Activated CD4-positive, alpha-beta T cell treated with anti-CD3 and anti-CD28 coated beads, Interleukin-2, amount 10 ng/mL, durations not matched to agents 7 days and 5 days (primary cell): ENCODE measurements at places on chromosomes 11 and 22.

DNA sequence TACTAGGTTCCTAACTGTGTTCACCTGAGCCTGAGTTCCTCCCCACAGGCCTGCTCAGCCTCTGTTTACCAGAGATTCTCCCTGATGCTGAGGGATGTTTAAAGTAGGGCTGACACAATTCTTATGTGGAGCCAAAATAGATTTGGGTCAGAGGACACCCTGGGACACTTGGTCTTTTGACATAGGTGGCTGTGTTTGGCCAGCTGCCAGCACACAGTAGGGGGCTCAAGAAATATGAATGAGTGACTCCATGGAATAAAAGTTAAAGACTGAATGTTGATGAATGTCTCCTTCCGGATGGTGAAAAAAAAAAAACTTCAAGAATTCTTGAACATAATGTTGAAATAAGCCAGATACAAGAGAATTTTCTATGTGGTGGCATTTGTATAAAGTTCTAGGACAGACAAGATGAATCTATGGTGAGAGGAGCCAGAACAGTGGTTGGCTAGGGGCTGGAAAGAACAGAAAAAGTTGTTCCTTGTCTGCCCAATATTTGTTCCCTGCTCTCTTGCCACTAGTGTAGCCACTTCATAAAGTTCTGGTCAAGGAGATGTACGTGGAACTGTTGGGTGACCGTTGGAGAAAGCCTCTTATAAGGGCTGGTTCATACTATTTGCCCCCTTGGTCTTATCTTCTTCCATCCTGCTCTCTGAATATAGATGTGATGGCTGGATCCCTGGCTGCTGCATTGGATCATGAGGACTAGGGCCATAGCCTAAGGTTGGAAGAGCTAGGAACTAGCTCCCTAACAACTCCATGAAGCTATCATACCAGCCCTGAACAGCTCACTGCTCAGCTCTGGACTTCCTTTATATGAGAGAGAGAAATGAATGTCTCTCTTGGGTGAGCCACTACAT, 40.3 kb upstream of the SMTN start:
- no peak for DNase-seq

DNA sequence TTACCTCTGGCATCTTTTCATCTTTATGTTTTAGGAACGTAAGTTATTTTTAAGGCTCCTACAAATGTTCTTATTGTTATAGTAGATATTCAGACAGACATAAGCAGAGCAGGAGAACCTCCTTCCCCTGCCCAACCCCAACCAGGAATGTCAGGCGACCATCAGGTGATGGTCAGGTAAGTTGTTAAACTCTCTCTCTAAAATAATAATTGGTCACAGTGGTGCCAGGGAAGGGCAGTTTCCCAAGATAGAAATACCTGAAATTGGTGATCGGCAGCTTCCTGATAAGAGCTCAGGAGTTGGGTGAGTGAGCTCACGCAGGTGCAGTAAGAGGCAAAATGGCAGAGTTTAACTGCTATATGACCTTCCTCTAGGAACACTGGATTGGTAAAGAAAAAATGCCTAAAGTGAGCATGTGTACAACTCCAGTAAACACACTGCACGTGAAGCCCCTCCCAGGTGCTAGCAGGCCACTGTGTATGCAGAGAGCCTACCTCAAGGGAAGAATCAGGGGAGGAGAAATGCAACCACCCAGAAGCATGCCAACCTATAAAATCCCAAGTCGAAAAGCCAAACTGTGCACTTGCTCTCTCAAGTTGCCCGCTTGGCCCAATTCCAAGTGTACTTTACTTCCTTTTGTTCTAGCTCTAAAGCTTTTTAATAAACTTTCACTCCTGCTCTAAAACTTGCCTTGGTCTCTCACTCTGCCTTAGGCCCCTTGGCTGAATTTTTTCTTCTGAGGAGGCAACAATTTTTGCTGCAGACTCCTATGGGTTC, 273.9 kb downstream of the SBF2 start:
- no peak for DNase-seq

DNA sequence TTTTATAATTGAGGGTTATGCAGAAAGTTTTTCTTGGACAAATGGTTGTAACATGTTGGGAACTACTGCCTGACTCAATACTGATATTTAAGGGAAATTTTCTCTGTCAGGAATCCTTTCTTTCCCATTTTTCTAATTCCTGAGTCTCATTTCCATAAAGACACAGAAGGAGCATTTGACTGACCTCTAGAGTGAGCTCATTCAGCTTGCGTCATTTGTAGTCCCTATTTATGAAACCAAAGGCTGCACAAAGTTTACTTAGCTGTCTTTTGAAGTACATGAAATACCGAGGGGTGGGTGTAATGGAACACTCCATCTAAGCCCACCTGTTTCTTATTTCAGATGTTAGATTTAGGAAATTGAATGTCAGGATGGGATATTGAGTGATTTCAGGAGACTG, 359.5 kb upstream of the C11orf87 start:
- no peak for DNase-seq

DNA sequence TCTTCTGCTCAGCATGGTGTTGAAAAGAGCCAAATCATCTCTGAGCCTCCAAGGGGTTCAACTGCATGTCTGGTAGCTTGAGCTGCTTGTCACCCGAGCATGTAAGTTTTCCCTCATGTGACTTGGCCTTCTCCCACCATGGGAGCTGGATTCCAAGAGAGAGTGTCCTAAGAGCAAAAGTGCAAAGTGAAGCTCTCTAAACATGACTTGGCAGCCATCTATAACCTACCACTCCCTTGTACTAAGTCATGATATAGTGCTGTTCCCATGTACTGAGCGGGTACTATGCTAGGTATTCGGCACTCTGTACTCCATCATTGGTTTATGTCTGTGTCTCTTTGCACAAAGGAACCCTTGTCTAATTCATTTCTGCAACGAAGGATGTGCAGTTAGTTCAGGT, 19.1 kb downstream of the SEZ6L start:
- no peak for DNase-seq

DNA sequence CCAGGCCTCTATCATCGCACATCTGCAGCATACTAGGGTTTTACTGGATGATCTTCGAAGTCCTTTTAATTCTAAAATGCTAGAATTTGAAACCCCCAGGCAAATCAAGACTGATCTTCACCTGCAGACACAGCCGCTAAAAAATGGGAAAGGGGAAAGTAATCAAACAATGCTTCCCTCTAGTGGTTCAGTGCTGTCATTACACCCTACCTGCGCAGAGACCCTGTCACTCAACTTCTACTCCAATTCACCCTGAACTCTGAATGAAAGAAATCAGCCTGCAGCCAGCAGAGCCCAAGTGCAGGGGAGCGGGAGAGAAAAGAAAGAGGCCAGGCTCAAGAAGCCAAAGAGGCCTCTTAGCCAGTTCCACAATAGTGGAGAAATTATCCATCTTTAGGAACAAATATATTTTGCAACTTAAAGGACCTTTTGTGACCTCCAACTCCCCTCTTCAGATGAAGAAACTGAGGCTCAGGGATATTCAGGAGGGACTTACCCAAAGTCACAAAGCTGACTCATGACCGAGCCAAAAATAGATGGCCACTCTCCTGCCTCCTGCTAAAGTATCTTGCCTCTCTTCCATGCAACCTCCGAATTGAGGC, 33.0 kb downstream of the SERGEF start:
- DNase-seq, result peak; percentile 43

DNA sequence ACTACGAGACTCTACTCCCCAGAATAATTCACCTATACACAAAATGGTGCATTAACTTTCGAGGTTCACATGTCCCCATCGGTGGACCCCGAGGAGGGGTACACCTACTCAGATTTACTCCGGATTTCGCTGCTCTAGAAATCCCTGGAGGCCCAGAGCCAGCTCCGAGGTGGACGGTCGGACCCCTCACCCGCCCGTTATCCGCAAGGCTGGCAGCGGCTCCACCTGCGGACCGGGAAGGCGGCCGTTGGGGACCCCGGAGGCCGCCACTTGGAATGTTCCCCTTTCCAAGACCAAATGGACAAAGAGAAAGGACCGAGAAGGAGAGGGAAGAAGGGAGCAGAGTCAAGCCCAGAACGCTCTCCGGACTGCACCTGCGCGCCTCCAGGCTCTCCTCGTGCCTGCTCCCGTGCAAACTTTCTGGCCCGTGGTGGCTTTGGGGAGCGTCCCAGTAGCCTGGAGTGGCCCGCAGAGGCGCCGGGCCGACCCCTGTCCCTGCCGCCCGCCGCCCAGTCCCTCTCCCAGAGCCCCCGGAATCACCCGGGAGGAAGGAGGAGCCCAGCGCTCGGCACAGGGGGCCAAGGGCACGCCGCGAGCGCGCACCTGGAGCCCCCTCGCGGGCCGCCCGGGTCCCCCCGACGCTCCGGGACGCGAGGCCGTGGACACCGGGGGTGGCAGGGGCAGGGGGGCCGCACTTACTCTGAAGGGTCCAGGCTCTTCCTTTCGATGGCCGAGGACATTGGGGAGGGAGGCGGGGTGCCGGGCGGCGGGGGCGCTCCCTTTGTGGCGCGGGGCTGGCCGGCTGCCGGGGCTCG, 23.0 kb downstream of the LMO2 start:
- no peak for DNase-seq

- no peak for DNase-seq
Measured at GRCh38 chr22:24389680-24390079, 37.7 kb upstream of the ADORA2A start.

DNA sequence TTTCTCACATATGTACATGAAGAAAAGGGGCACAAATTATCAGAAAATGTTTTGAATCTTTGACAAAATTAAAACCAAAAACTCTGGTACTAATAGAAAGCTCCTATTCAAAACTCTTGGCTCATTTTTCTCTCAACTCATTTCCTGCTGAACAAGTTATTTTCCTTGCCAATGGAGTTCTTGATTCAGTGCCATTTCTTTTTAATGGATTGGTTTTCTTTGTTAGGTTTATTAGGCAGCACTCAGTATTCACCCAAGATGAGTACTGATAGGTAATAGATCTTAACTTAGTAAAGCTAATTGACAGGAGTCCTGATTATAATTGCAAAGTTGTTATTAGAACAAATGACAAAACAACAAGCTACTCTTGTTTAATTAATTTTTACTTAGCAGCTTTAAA, 279.4 kb upstream of the PDGFD start:
- DNase-seq, result no peak

DNA sequence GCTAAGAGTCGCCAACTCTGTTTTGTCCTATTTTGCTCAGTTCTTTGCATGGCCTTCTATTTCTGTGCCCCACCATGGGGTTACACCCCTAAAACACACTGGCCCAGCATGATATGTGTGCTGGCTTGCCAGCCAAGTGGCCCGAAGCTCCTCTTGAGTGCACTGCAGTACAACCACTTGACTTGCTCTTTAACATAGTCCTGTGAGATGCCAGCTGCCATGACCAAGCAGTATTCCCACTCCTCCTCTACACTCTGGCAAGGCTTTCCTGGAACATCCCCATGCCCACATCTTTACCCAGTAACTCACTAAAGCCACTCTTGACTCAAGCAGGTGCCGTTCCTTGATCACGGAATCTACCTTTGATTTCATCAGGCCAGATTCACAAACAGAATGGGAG, 102.9 kb upstream of the GAL start:
- DNase-seq, result no peak

GRCh38 chr11:17611503-17612220, 64.6 kb downstream of the OTOG start:
- DNase-seq, result peak; percentile 0

DNA sequence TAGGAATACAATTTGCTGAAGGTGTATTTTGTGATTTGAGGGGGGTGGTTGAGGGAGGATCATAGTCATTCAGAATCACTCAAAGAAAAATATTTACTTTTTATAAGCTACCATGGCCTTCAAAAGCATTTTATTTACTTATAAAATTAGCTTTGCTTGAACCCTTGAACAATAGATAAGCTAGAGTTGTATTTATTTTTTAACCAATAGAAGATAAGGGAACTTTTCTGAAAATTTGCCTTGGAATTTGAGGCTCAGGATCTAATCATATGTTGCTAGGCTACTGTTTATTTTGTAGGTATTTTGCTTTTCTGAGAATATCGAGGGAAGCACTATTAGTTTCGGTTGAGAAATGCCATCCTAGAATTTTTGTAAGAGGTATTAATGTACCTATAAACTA, 82.1 kb downstream of the EMSY start:
- no peak for DNase-seq

DNA sequence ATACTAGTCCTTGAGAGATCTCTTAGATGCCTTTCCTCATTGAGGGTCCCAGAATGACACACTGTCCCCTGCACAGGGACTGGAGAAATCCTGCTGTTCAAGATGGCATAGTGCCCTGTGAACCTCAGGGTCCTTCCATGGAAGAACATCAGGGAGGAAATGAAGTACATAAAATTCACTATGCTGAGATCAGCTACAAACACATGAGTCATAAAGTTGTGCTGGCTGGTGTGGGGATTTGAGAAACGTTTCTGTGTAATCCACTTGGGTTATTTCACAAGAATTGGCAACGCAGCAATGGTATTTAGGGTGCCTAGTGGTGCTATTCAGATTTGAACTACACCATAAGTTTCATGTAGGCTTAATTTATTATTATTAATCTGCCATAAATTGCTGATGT, 174.4 kb downstream of the MAML2 start:
- DNase-seq, result no peak

GRCh38 chr11:70471254-70471653, 72.9 kb downstream of the CTTN start:
- DNase-seq, result peak; percentile 13

DNA sequence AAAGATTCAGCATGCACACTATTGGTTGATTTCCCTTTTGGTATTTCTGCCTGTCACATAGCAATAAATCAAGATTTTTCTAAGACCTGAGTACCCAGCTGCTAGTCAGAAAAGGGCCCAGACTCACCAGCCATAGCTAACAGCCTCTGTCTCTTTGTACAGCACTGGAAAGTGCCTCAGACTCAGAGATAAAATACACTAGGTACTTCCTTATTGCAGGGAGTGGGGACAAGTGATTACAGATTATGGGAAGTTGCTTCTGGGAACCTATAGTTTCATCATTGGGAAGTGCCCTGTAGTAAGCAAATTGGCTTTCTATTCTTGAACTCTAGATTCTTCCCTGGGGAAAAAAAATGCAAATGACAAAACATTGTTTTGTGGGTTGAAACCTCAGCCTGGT, at the start of gene CASP5:
CASP5 (minus strand) TSS at position 166 of the 400 bp plus-strand sequence; CDS start at position 134, 32 bp downstream.
- no peak for DNase-seq

DNA sequence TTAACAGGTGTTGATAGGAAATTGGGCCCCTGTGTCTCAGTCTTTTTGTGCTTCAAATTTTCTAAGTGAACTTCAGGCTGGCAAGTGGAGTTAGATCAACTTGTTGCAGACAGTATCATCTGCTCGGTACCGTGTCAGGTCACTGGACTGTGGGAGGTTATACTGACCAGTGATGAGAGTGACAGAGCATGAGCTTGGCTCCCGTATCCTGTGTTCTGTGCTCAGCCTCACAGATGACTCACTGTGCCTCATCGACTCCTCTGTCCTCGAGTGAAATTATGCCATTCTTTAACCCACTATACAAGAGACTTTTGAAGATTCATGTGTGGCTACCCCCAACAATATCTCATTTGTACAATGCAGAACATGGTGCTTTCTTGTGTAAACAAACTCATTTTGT, 7.9 kb downstream of the GRAP2 start:
- DNase-seq, result peak; percentile 39
